Naive thymus-derived CD8-positive, alpha-beta T cell (primary cell): ENCODE measurements at places on chromosomes 1 and 21. TPM values are rescaled to one million over a fixed set of nuclear protein-coding genes. Genes with fewer than 3 reads are reported as not detected.

GRCh38 chr1:77016386-77016985, 149.2 kb downstream of the ST6GALNAC5 start:
- DNase-seq, result no peak
- H3K4me1 ChIP-seq, result no peaks in the 10 kb centered on the region
- no peak overlapping the region for H3K4me3 ChIP-seq
- H3K27me3 ChIP-seq, result peaks cover 9% of the 10 kb centered on the region
- no peak overlapping the region for H3K27ac ChIP-seq

DNA sequence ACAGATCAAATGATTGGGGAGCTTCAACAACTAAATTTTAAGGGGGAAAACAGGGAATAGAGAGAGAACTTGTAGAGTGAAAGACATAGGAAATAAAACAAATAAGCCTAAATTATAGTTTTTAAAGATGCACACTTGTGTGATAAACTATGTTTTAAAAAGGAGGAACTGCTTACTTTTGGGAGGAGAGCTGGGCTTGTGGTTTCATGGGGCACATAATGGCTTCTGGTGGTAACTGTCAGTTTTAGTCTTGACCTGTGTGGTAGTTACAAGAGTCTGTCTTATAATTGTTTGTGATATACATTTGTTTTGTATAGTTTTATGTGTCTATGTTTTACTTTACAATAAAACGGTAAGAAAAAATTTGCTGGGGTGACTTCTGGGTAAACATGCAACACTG, 165.3 kb downstream of the COL24A1 start:
- no peaks in the 10 kb centered on the region for H3K4me1 ChIP-seq
- H3K36me3 ChIP-seq, result no peaks in the 10 kb centered on the region
- no peak overlapping the region for H3K27ac ChIP-seq
- DNase-seq, result no peak
- H3K27me3 ChIP-seq, result no peaks in the 10 kb centered on the region
- H3K4me3 ChIP-seq, result no peak overlapping the region

DNA sequence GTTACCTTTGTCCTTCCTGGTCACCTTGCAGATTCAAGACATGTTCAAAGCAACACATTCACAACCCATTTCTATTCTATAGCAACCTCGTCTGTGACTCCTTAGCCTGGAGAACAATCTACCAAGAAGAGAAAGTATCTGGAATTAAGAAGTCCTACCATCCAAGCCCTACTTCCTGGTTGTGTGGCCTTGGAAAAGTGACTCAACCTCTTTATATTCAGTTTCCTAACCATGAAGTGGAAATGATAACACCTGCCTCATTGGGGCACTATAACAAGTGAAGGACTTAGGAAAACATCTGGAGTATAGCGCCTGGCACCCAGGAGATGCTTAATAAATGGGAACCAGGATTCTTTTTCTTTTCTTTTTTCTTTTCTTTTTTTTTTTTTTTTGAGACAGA, 36.5 kb upstream of the SRRM1 start:
- H3K4me1 ChIP-seq, result no peaks in the 10 kb centered on the region
- peaks cover 4% of the 10 kb centered on the region for H3K27me3 ChIP-seq
- no peaks in the 10 kb centered on the region for H3K36me3 ChIP-seq

DNA sequence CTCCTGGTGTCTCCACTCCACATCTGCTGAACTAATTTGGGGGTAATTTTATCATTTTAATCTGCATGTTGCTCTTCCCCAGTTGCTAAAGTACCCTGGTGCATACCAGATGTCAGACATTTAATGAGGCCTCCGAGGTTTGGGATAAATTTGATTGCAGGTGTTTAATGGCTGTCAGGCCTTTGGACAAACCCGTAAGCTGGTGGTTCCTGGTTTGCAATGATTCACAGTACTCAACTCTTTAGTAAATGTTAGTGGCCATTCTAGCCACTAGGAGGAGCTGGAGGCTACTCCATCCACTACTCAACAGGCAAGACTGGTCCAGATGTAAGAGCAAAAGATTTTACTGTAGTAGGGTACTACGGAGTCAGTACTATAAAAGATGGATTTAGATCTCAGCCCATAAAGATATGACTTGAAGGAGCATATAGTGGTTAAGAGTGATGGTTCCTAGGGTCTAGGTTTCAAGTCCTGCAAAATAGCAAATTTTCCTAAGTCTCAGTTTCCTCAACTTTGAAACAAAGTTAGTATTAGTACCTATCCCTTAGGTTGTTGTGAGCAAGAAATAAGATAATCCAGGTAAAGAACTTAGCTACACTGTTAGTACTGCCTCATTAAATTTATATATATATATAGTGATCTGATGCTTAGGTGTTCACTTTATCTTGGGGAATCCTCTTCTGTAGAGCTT, 132.8 kb downstream of the SNX7 start:
- no peak overlapping the region for H3K27ac ChIP-seq
- no peaks in the 10 kb centered on the region for H3K36me3 ChIP-seq
- H3K27me3 ChIP-seq, result no peaks in the 10 kb centered on the region
- DNase-seq, result peak; percentile 74
- no peak overlapping the region for H3K4me3 ChIP-seq

GRCh38 chr1:20470194-20470593, 15.8 kb downstream of the CAMK2N1 start:
- no peak overlapping the region for H3K27ac ChIP-seq
- H3K4me3 ChIP-seq, result no peak overlapping the region
- no peaks in the 10 kb centered on the region for H3K36me3 ChIP-seq
- peaks cover 5% of the 10 kb centered on the region for H3K4me1 ChIP-seq

DNA sequence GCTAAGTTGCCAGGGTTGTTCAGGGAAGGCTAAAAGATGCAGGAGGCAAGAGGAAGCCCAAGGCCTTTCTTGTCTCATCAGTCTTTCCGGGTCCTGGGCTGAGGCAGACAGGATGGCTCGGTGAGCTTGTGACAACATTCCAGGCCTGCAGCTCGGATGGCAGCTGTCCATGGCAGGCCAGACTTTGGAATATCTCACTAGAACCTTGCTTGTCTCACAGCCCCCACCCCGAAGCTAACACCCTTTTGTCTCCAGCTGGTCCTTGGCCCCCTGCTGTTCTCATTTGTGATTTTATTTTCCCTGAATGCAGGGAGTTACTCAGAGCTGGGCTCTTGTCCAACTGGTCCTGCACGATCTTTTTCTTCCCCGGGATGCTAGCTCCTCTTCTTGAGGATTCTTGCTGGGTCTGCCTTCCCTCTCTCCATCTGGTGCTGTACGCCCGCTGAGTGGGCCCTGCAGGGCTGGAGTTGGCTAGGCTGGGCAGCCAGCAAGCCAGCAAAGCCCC, 477.2 kb upstream of the CAMK1G start:
- no peak overlapping the region for H3K27ac ChIP-seq
- no peak overlapping the region for H3K4me3 ChIP-seq
- H3K4me1 ChIP-seq, result no peaks in the 10 kb centered on the region
- H3K36me3 ChIP-seq, result no peaks in the 10 kb centered on the region
- no peak for DNase-seq

- H3K4me1 ChIP-seq, result peaks cover 17% of the 10 kb centered on the region
- no peak for DNase-seq
- H3K27ac ChIP-seq, result no peak overlapping the region
- H3K27me3 ChIP-seq, result no peaks in the 10 kb centered on the region
Measured at GRCh38 chr1:36408479-36408878, 10.8 kb upstream of the LSM10 start.

DNA sequence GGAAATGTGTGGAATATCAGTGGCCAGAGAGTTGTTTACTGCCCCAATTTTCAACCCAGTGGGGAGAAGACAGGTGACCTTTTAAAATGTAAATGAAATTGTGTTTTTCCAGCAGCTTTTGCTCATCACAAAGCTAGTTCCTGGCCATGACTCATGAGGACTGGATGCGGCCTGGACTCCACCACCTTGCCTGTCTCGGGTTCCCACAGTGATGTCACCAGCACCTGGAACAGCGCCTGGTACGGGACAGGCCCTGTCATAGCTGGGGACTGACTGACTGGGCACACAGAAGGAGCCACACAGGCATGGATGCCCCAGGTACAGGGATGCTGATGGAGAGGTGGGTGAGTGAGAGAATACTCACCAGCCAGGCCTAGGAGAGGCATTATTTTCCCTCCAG, 277.1 kb downstream of the AJAP1 start:
- H3K4me3 ChIP-seq, result no peak overlapping the region
- no peak overlapping the region for H3K27ac ChIP-seq
- H3K36me3 ChIP-seq, result no peaks in the 10 kb centered on the region
- no peaks in the 10 kb centered on the region for H3K27me3 ChIP-seq

- no peaks in the 10 kb centered on the region for H3K27me3 ChIP-seq
- no peak overlapping the region for H3K4me3 ChIP-seq
- no peaks in the 10 kb centered on the region for H3K36me3 ChIP-seq
- H3K27ac ChIP-seq, result no peak overlapping the region
- H3K4me1 ChIP-seq, result no peaks in the 10 kb centered on the region
Measured at GRCh38 chr1:156167536-156167935, 14.2 kb downstream of the SEMA4A start.

- H3K27me3 ChIP-seq, result no peaks in the 10 kb centered on the region
- no peak overlapping the region for H3K27ac ChIP-seq
- no peaks in the 10 kb centered on the region for H3K4me1 ChIP-seq
Measured at GRCh38 chr1:238191170-238191569, 300.4 kb upstream of the ZP4 start.

NBPF4 gene
- not detected for polyA plus RNA-seq

RASAL2 gene
- polyA plus RNA-seq, result not detected

C1orf115 gene
- polyA plus RNA-seq, result 0.99 TPM

SMPDL3B gene
- polyA plus RNA-seq, result not detected

INKA2 gene
- polyA plus RNA-seq, result not detected

CCDC17 gene
- not detected for polyA plus RNA-seq

SIK1 gene
- polyA plus RNA-seq, result not detected

CYP4A22 gene
- not detected for polyA plus RNA-seq

ZBTB37 gene
- 1.9 TPM for polyA plus RNA-seq
